ENCODE measurements at places on chromosomes 3 and 15.

- no peak for DNase-seq
Observed at GRCh38 chr3:184953401-184953800, 141.4 kb downstream of the VPS8 start.

DNA sequence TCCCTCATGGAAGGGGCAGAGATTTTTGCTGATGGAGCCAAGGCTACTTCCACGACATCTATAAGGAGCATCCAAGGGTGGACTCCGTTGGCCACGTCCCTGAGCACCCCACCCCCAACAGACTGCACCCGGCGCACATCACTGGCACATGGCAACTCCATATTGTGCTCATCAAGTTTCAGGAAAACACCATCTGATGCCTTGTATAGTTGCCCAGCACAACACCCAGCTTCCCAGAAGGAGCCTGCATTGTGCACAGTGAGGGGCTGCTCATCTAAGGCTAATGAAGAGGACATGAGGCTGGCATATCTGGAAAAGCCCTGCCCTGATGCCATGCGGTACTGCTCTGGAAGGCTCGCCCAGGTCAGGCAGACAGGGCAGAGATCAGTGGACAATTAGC lies 15.0 kb upstream of the CACNA2D2 start:
- no peak for DNase-seq

- no peak for DNase-seq
Observed at GRCh38 chr3:19934098-19934566, at the start of gene EFHB. Gene EFHB, minus strand, starts transcription at chr3:19934217. Its CDS starts 199 bp downstream, at chr3:19934018.

- no peak for DNase-seq
Observed at GRCh38 chr15:99753066-99753465, 19.8 kb upstream of the LYSMD4 start.

GRCh38 chr3:187798126-187798525 lies 52.9 kb upstream of the BCL6 start:
- no peak for DNase-seq

Measured in activated T-helper 1 cell treated with anti-CD3 and anti-CD28 coated beads, Interleukin-2, amount 50 U/mL, for 16 hours (primary cell).